ENCODE measurements at places on chromosomes 2 and 18.

DNA sequence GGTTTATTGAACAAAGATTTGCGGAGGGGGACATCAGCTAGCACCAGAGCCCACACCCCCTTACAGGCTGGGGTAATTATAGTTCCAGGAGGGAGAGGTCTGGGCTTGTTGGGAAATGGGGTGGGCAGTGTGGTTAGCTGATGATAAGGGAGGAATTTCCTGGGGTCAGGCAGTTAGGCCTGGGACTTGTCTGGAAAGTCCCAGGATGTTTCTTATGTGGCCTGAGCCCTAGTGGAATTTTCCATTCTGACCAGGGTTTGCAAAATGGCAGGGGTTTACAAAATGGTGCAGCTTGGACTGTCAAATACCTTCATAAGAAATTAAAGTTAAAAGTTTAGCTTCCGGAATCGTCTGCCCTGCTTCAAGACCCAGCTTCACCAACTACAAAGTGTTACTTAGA lies 199.1 kb downstream of the FBXO15 start:
- DNase-seq: no peak

DNA sequence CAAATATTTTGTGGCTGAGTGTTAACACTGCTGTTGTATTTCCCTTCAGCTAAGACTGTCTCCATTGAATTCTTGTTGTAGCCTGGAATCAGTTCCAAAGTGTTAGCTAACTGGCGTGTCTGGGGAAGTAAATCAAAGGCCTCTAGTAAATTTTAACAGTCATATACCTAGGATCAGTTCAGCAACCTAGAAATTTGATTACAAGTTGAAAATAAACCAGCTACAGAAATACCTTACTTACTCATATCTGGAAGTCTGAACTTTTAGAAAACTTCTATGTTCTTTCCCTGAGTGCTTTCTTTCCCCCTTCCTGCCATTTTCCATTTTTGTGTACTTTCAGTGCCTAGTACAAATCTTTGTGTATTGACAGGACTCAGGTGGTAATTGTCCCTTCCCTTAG lies 396.7 kb upstream of the DCC start:
- no peak for DNase-seq

DNA sequence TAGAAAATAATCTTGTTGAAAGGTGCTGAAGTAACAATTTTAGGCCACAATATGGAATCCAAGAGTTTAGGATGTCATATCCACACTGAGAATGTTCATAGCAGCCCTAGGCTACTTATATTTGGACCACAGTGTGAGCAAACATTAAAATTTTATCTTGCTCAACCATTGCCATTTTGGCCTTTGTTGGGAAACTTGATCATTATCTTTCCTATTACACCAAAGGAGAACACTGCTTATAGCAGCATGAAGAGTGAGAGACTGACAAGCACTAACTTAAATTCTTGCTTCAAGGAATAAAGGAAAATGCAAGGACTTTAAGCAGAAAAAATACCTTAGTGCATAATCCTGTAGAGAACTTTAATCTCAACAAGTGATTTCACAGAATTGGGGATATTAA lies 86.3 kb upstream of the LRRTM4 start:
- no peak for DNase-seq

DNA sequence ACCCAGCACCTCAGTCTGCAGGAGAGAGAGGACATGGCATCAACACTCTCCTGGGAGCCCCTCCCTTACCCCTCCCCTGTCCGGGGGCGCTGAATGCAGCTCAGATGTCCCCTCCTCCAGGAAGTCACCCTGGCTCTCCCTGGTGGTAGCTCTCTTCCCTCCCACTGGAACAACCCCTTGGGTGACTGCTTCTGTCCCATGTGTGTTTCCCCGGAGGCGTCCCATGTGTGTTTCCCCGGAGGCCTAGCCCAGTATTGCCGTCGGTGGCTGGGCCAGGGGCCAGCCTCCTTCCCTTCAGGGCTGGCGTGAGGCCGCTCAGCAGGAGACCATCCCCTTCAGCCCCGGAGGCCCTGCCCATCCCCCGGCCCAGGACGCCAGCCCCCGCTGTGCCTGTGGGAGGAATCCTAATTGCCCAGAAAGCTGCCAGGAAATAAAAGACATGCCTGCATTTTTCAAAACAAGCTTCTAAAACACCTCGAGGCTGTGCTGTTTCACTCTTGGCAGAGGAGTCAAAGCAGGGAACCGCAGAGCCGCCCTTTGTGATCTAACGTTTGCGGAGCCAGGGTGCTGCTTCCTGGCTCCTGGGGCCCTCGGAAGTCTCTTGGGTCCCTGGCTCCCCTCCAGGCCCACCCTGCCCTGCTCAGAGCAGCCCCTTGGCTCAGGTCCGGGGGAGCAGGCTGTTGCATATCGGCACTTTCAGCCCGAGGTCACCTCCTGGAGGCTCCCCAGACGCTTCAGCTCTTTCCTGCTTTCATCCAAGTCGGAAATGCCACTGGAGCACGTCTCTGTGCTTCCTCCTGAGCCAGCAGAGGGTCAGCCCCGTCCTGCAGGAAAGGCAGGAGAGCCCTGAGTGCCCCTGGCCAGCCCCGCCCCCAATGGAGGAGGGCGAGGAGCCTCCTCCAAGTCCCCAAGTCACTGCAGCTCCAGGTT lies 11.4 kb downstream of the SNED1 start:
- DNase-seq: no peak

GRCh38 chr2:182870227-182870626 lies 3.8 kb upstream of the FRZB start:
- no peak for DNase-seq

DNA sequence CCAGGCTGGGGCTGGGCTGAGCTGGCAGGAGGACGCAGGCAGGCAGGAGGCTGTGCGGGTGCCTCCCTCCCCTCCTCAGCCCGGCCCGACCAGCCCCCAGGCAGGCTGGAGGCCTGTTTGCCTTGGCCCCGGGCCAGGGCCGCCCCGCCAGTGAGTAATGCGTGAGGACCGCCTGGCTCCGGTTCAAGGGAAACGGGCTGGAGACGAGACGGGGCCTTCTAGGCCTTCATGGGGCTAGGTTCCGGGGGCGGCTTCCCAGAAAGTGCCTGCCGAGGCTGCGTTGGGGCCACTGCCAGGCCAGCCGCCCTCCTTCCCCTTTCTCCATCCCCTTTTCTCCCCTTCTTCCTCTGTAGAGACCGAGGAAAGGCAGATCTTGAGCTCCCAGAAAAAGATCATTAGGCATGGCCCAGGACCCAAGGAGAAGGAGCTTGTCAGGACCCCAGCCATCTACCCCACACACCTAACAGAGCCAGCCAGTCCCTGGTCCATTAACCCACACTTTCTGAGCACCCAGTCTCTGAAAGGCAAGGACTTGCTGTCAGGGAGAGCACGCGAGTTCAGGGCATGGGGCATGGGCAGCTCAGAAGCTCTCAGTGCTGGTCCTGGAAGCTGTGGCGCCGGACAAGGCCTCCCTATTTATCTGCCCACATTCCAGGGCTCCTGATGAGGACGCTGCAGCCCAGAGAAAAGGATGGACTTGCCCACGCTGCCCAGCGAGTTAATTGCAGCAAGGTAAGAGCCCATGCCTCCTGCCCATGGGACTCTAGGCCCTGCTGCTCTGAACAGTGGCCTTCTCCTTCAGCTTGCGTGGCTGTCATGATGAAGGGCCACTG lies 48.5 kb downstream of the SMAD7 start:
- no peak for DNase-seq

DNA sequence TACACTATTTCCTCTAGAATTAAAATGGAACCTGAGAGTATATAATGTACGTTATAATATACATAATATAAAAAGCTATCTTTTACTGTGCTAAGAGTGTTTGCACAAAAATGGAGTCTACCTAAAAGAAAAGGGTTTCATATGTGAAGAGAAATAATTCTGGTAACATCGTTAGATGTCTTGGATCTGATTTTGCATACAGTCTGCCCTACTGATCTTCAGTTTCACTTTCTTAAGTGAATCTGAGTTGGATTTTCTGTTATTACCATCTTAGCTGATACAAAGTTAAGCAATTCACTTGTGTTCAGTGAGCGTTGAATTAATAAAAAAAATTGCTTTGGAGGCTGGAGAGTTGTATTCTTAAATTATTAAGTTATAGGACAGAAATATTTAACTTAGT lies 502.1 kb upstream of the TMEFF2 start:
- DNase-seq: no peak

DNA sequence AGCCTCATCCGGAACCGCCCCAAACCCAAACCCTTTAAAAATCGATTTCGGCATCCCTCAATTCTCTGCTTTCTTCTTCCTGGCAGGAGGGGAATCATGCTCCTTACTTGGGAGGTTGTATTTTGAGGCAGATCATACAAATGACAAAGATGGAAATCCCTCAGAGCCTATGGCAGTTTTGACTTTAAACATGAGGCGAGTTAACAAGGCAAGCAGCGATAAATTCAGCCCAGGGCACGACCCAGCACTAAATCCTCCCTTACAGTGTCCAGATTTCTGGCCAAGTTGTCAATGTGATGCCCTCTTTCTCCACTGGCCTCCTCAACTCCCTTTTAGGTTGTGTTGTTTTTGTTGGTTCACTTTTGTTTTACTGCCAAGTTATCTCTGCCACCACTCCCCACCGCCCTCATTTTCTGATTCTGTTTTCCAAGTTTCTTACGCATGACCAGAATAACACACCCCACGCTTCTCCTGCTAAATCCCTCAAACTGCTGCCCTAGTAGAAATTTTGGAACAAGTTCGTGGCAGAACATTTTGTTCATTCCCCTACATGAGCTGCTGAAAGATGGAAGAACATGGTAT lies 68.3 kb downstream of the CTAGE1 start:
- DNase-seq: no peak

DNA sequence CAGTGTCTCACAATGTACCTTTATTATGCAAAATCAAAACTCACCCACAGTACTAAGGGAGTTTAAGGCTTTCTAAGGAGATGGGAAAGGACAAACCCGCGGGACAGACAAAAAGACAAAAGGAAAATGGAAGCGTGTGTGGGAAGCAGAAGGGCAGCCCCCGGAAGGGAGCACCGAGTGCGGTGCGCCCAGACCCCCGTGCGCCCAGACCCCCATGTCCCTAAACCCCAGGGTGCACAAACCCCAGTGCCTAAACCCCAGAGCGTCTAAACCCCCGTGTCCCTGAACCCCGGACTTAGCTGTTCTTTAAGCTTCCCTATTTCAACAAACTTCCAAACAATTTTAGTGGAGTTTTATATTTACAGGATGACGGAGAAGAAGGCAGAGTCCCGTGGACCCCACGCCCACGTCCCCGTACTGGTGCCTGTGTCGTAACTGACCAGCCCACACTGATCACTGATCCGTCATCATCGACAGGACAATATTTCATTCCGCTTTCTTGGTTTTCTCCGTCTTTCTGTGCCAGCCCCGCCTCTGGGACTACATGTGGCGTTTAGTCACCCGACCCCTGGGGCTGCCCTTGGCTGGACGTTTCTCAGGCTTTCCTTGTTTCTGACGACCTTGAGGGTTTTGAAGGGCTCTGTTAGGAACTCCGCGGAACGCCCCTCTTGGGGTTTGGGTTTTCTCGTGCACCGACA lies 76.9 kb downstream of the RTP5 start:
- no peak for DNase-seq

- no peak for DNase-seq
These were observed 201.5 kb upstream of the ZSWIM2 start for GRCh38 chr2:187050409-187050998.

DNA sequence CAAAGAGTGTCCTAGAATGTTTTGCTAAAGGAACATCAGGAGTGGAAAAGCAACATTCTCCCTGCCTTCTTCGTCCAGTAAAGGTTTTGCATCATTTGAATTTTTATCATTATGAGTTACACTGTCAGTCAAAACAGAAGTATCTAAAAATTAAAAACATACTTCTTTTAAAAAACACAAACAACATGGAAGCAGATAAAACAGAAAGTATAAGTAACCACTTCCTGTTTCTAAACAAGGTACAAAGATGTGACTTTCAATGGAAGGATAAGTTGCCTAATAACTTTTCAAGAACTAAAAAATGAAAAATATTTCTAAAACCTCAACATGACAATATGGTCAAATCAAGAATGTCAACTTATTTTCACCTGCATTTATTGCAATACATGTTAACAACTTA lies 158.2 kb downstream of the STK39 start:
- no peak for DNase-seq

DNA sequence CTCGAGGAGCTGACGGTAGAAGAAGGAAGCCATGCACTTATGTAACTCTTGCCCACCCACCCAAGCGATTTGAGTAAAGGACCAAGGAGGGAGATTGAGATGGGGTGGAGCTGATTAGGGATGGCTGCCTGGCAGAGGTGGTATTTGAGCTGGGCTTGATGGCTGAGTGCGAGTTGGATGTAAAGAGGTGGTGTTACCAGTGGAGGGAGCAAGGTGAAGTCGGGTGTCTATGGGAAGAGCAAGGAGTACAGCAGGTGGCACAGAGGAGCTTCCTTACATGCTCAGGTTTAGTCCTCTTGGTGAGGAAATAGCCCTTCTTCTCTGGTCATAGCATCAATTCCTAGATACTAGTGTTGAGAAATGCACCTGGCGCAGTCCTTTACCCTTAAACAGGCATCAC lies 294.2 kb upstream of the SKOR2 start:
- DNase-seq: no peak

- no peak for DNase-seq
These were observed 408.9 kb downstream of the MEIS1 start for GRCh38 chr2:66843847-66844246.

DNA sequence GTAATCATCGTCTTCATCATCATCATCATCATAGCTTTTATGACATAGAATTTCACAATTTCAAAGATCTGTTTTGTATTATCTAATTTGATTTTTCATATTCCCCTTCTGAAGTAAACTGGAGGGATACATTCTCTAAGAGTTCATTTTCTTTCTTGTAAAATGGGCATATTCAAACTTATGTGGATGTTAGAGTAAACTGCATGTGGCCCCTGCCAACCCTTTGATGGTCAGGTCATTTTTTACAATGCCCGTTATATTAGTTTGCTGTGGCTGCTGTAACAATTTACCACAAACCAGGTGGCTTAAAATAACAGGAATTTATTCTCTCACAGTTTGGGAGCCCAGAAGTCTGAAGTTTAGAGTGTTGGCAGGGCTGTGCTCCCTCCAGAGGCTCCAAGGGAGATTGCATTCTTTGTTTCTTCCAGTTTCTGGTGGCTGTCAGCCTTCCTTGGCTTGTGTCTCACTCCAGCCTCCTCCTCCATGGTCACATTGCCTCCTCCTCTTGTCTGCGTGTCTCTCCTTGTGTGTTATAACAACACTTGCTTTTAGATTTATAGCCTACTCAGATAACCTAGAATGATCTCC lies 127.5 kb upstream of the MMADHC start:
- DNase-seq: no peak

- DNase-seq: peak; percentile 51
These were observed 38.3 kb upstream of the IL1R1 start for GRCh38 chr2:102103992-102104871.

DNA sequence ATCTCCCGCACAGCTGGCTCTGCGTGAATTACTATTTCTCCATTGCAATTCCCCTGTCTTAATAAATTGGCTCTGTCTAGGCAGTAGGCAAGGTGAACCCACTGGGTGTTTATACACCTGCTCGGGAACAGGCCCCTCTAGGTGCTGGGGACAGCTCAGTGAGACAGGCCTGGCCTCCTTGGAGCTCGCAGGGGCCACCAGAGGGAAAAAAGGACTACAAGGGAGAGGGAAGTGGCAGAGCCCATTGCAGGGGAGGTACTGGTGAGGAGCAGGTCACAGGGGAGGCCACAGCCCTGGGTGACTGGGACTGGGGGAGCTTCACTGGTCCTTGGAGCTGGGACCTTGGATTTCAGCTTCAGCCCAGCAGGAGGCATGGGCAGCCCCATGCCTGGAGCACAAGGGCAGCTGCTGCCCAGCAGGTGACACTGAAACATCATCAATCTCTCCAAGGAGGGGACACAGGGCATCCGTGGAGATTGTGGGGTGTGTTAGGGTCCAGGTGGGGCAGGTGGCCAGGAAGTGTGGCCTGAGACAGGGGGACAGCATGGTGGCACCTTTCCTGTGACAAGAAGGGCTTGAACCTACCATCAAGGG lies 31.2 kb downstream of the NGEF start:
- DNase-seq: no peak
